ENCODE measurements at places on chromosomes 6 and 20. TPM values are rescaled to one million over a fixed set of nuclear protein-coding genes. Genes with fewer than 3 reads are reported as not detected.

- DNase-seq = no peak
- peaks cover 23% of the 10 kb centered on the region for H3K27me3 ChIP-seq
- no peak overlapping the region for H3K27ac ChIP-seq
- peaks cover 2% of the 10 kb centered on the region for H3K4me1 ChIP-seq
- no peaks in the 10 kb centered on the region for H3K36me3 ChIP-seq
- no peak overlapping the region for H3K4me3 ChIP-seq
These were observed 162.7 kb downstream of the TBC1D7 start for GRCh38 chr6:13165502-13166172.

Gene IP6K3
- total RNA-seq = not detected

Gene CTSA
- total RNA-seq = 69.6 TPM

- DNase-seq = no peak
- H3K36me3 ChIP-seq = peaks cover 7% of the 10 kb centered on the region
- peaks cover 6% of the 10 kb centered on the region for H3K27me3 ChIP-seq
- peaks cover 13% of the 10 kb centered on the region for H3K4me1 ChIP-seq
- no peak overlapping the region for H3K27ac ChIP-seq
These were observed 3.4 kb downstream of the HMGN3 start for GRCh38 chr6:79231101-79231500.

GRCh38 chr6:77926198-77926751 lies 273.4 kb downstream of the MEI4 start:
- H3K27ac ChIP-seq = no peak overlapping the region
- no peaks in the 10 kb centered on the region for H3K27me3 ChIP-seq
- no peaks in the 10 kb centered on the region for H3K4me1 ChIP-seq
- H3K4me3 ChIP-seq = no peak overlapping the region

Gene GNRH2
- 0.55 TPM for total RNA-seq

- H3K4me3 ChIP-seq = peak overlapping the region; percentile 90
- H3K36me3 ChIP-seq = peaks cover 21% of the 10 kb centered on the region
- peak overlapping the region; percentile 94 for H3K27ac ChIP-seq
- peaks cover 15% of the 10 kb centered on the region for H3K27me3 ChIP-seq
- peak; percentile 95 for DNase-seq
- H3K4me1 ChIP-seq = peaks cover 37% of the 10 kb centered on the region
These were observed 23.6 kb downstream of the VPS52 start for GRCh38 chr6:33247977-33248642.

DNA sequence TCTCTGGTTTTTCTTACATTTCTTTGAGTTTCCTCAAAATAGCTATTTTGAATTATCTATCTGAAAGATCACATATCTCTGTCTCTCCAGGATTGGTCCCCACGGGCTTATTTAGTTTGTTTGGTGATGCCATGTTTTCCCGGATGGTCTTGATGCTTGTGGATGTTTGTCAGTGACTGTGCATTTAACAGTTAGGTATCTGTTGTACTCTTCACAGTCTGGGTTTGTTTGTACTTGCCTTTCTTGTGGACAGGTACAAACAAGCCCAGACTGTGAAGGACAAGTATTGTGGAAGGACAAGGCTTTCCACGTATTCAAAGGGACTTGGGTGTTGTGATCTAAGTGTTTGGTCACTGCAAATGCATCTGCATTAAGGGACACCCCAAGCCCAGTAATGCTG lies 49.9 kb upstream of the TOP1 start:
- H3K4me3 ChIP-seq = no peak overlapping the region
- H3K36me3 ChIP-seq = peaks cover 10% of the 10 kb centered on the region
- no peak overlapping the region for H3K27ac ChIP-seq
- peaks cover 5% of the 10 kb centered on the region for H3K4me1 ChIP-seq

Gene GDAP1L1
- total RNA-seq = not detected

Gene VPS16
- total RNA-seq = 49.2 TPM

Gene OPRM1
- total RNA-seq = not detected

DNA sequence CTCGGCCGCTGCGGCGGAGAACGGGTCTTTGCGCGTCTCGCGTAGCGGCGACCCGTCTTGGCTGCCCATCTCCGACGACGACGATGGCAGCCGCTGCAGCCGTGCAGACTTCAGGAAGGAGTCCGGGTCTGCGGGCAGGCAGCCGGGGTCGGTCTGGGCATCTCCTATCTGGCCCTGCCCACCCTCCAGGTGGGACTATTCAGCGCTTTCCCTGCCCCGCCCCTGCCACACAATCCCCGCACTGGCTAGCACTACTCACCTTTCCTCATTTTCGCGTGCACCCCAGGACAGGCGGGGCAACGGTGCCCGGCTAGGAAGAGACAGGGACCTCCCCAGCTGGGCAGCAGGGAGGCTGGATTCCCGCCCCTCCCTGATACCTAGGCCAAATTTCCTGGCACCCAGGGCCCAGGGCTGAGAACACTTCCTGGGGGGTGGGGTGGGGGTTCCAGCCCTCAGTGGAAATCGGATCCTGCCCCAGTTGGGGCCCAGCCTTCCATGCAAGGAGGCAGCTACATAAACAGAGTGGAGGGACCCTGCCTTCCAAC lies 9.2 kb downstream of the GGT7 start:
- no peak overlapping the region for H3K4me3 ChIP-seq
- H3K4me1 ChIP-seq = no peaks in the 10 kb centered on the region
- H3K27me3 ChIP-seq = no peaks in the 10 kb centered on the region
- H3K27ac ChIP-seq = no peak overlapping the region
- H3K36me3 ChIP-seq = no peaks in the 10 kb centered on the region

GRCh38 chr6:42136508-42137193 lies 5.8 kb downstream of the C6orf132 start:
- peak; percentile 49 for DNase-seq
- no peak overlapping the region for H3K27ac ChIP-seq
- H3K36me3 ChIP-seq = no peaks in the 10 kb centered on the region
- H3K27me3 ChIP-seq = peaks cover 12% of the 10 kb centered on the region

- no peak overlapping the region for H3K27ac ChIP-seq
- no peak for DNase-seq
- H3K27me3 ChIP-seq = peaks cover 10% of the 10 kb centered on the region
- no peaks in the 10 kb centered on the region for H3K4me1 ChIP-seq
- H3K36me3 ChIP-seq = no peaks in the 10 kb centered on the region
- H3K4me3 ChIP-seq = no peak overlapping the region
These were observed 98.0 kb upstream of the FAM8A1 start for GRCh38 chr6:17501982-17502704.

DNA sequence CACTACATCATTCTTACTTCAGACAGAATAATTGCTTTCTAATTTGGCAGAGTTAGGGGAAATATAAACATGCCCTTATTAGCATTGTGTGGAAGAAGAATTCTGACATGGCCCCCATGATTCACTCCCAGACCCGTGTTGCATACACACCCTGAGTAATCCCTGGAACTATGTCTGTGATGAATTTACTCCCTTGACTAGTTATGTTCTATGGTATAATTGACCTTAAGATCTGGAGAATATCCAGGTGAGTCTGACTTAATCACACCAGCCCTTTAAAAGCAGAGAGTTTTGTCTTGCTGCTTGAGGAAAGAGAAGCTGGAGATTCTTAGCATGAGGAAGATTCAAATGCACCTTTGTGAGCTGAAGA lies 262.9 kb downstream of the SOX4 start:
- H3K36me3 ChIP-seq = no peaks in the 10 kb centered on the region
- no peaks in the 10 kb centered on the region for H3K4me1 ChIP-seq
- DNase-seq = no peak
- H3K27ac ChIP-seq = no peak overlapping the region
- H3K4me3 ChIP-seq = no peak overlapping the region

Gene FAM184A
- total RNA-seq = 6.0 TPM

Gene TINAG
- total RNA-seq = not detected

GRCh38 chr20:50280851-50281655 lies 90.4 kb downstream of the CEBPB start:
- DNase-seq = no peak
- no peak overlapping the region for H3K27ac ChIP-seq
- H3K27me3 ChIP-seq = peaks cover 9% of the 10 kb centered on the region
- H3K4me1 ChIP-seq = peaks cover 29% of the 10 kb centered on the region

DNA sequence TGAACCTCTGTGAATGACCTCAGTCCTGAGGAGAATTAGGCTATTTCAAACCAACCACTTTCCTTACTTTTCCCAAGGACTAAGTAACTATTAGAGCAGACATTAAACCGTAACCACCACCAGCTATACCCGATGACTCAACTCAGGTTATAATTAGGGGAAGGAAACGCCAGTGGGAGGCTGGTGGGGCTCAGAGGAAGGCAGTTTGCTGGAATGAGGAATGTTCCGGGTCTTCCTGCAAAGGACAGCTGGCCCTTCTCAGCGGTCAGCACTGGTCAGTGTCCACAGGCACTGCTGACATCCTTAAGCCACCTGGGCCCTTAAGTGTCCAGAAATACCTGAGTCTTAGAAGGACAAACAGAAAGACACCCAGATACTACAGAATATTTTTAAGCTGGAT lies 515.2 kb downstream of the MAFB start:
- no peak overlapping the region for H3K4me3 ChIP-seq
- no peaks in the 10 kb centered on the region for H3K27me3 ChIP-seq
- H3K27ac ChIP-seq = no peak overlapping the region
- DNase-seq = no peak

GRCh38 chr20:53994088-53994487 lies 76.3 kb downstream of the BCAS1 start:
- no peak overlapping the region for H3K4me3 ChIP-seq
- peaks cover 50% of the 10 kb centered on the region for H3K27me3 ChIP-seq
- no peak overlapping the region for H3K27ac ChIP-seq
- H3K4me1 ChIP-seq = no peaks in the 10 kb centered on the region
- DNase-seq = no peak

Gene NKX2-2
- total RNA-seq = not detected

Data from activated CD8-positive, alpha-beta memory T cell treated with anti-CD3 and anti-CD28 coated beads, Interleukin-2, amount 10 ng/mL, durations not matched to agents 7 days and 5 days (primary cell).